ENCODE measurements at places on chromosomes 12 and 14. TPM values are rescaled to one million over a fixed set of nuclear protein-coding genes. Genes with fewer than 3 reads are reported as not detected.

DNA sequence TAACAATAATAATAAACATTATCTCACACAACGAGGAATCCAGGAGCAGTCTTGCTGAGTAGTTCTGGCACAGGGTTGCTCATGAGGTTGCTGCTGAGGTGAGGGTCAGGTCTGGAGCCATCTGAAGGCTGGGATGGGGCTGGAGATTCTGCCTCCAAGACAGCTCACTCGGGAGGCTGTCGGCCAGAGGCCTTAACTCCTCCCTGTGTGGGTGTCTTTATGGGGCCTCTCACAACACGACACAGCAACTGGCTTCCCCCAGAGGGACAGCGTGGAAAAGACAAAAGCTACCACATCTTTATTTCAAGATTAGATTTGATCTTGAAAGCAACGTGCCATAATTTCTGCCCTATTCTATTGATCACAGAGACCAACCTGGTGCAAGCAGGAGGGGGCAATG, 7.2 kb upstream of the CD4 start:
- no peak for DNase-seq

- DNase-seq, result no peak
Observed at GRCh38 chr12:53809005-53809404, 57.2 kb upstream of the CISTR start.

- no peak for DNase-seq
Observed at GRCh38 chr12:57940915-57941164, 527 bp upstream of the ATP23 start.

DNA sequence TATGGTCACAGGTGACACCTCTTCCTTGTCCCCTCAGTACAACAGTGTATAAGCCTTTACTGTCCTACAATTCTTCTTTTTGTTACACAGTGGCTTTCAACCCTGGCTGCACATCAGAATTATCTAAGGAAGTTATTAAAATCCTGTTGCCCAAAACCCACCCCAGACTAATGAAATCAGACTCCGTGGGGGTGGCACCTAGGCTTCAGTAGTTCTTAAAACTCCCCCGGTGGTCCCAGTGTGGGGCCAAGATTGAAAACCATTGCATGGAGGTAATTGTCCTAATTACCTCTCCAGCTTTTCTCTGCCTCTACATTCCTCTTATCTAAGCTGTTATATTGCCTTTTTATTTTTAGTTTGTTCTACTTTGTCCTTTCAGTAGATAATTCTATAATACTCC, 172.8 kb downstream of the DAD1 start:
- no peak for DNase-seq

DNA sequence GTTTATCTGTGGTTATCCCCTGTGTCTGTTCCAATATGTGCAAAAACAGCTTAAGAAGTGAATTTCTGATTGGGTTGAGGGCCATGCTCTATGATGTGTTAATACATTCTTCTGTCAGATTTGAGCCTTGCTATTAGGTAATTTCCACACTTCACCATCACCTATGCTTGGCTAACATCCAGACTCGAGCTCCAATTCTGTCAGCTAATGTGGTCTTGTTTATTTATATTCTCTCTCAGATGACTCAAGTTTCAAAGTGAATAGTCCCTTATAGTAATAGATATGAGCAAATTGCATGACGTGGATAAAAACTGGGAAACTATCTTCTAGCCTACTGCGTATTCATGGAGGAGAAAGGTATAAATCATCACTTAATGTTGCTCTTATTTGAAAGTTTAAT, 451.3 kb downstream of the SNAPC1 start:
- DNase-seq, result no peak

- no peak for DNase-seq
Observed at GRCh38 chr12:132772606-132773005, 11.0 kb upstream of the ANKLE2 start.

- no peak for DNase-seq
Observed at GRCh38 chr12:3951380-3952135, 78.4 kb upstream of the PARP11 start.

DNA sequence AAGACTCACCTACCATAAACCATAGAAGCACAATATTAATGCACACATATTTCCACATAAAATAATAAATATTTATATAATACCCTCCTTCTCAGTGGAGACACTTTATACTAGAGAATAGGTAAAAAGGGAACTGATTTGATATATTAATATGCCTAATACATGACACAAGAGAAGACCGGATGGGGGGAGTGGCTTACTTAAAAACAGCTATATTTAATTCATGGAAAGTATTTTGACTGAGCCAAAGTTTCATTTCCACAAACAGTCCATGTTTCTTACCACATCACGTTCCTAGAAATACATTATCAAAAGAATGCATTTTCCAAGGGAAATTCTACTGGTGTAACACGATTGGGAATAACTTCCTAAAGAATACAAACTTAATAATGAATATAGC, 63.4 kb downstream of the ITPR2 start:
- no peak for DNase-seq

DNA sequence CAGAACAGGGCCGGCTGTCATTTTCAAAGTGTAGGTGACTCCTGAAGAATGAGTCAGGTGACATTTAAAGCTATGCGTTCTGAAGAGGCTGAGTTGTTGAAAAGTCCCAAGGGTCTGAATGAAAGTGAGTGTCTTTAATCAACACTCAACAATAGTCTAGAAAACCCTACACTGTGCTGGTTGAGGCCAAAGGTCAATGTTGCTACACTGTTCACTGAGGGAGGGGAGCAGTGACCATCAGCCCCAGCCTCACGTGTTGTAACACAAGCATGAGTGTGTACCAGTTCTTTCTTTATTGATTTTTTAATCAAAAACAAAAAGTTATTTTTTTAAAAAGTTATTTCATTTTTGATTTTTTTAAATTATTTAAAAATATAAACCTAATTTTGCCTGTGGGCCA, 418.8 kb upstream of the LRFN5 start:
- DNase-seq, result no peak

GRCh38 chr14:61211476-61212255, 69.5 kb downstream of the TMEM30B start:
- no peak for DNase-seq

DNA sequence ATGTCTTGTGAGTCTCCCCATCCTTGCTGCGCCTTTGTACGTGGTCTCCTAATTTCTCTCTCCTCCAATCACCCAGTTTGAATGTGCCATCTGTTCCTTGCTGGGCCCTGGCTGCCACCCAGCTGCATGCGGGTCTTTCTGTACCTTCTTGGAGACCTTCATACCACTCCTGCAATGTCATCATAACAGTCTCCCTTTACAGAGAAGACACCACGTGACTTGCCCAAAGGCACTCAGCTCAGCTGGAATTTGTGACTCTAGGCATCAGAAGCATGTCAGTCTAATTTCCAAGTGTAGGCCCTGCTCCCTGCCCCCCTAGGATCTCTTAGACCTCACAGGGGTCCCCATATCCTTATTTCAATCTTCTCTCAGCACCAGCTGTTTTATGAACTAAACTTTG, 284.2 kb downstream of the TTC8 start:
- DNase-seq, result no peak

DNA sequence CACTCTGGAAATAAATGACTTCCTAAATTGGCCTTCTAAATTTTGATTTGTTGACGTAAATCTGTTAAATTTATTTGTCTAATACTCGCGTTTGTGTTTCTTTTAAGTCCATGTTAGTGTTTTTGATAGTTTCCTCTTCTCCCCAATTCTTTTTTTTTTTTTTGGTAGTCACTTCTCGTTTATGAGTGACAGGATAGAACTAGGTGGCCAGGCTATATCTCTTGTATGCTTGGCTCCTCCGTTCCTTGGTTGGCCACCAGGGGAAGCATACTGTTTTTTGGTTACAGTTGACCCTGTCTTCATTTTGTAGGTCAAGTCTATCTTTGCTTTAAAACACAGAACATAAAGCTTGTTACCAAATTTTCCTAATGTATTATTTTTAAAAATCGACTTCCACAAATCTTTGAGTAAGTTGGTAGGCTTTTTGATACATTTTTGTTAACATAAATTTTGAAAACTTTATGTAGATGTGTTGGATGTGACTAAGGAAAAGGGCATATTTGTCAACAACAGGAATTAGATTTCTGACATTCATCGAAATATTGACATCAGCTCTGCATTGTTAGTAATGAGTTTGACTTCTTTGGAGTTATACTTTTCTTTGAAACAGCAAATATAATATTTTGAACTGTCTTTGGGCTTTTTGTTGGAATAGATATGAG, 2.2 kb downstream of the RCOR1 start:
- DNase-seq, result peak; percentile 49

DNA sequence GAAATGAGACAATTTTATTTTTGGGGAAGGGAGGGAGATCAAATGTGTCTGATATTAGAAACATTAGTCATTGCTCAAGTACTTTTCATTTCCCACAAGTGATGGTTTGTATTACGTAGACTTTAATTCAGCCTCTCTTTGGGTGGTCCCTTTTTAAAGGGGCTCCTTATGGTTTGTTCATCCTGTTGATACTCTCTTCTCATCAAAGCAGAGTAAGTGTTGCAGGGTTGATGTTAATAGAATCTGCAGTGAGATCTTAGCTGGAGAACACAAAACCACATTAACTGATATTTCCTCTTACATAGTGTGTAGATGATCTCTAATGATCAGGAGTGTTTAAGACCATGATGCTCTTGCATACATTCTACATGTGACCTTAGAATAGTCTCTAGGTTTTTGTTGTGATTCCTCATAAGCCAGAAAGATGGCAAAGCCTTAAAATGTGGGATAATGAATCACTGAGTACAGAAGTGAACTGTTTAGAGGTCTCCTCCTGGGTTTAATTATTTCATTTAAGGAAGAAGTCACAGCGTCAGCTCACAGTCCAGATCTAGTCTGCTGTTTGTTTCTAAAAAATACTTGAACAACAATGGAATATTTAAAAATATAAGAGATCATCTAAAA, 87.4 kb upstream of the PTPRR start:
- no peak for DNase-seq

GRCh38 chr12:56836800-56837663, 73.9 kb downstream of the HSD17B6 start:
- DNase-seq, result no peak

The PPP4R4 gene
- polyA plus RNA-seq, result not detected

The CEBPE gene
- polyA plus RNA-seq, result not detected

The LBHD2 gene
- not detected for polyA plus RNA-seq

The ESR2 gene
- 0.12 TPM for polyA plus RNA-seq
